ENCODE measurements at places on chromosomes 13 and 19.

- no peak for DNase-seq
Measured at GRCh38 chr13:31761951-31762350, 22.6 kb downstream of the RXFP2 start.

DNA sequence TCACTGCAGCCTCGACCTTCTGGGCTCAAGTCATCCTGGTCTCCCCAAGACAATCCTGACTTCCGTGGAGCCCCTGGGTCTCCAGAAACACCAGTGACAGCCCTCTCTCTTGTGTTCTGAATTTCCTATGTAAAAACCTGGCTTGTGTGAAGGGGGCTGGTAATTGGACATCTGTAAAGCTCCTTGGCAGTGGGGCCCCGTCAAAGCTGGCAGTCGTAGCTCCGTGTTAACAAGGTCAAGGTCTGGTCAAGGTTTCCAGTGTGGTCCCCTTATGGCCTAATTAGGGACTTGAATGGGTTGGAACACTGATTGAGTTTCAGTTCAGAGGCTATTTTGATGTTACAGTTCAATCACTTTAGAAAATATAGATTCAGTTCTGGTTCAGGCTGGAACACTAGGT is 32.8 kb upstream of the NDUFS7 start:
- no peak for DNase-seq

- no peak for DNase-seq
Measured at GRCh38 chr19:30289336-30289735, 82.8 kb upstream of the ZNF536 start.

DNA sequence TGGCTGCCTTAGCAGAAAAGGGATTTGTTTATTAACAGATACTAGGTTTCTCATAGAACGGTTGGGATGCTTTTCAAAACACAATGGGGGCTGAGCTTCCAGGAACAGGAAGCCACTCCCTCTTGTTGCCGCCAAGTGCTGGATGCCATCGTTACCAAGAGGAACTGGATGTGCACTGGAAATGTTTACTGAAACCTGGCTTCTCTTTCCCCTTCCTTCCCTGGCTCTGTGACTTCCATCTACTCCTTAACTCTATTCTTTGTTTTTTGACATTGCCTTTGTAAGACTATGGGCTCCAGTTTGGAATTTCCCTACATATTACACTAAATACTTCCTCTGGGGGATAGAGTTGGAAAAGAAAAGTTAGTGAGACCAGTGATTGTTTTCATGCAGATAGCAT is 11.7 kb upstream of the KL start:
- no peak for DNase-seq

DNA sequence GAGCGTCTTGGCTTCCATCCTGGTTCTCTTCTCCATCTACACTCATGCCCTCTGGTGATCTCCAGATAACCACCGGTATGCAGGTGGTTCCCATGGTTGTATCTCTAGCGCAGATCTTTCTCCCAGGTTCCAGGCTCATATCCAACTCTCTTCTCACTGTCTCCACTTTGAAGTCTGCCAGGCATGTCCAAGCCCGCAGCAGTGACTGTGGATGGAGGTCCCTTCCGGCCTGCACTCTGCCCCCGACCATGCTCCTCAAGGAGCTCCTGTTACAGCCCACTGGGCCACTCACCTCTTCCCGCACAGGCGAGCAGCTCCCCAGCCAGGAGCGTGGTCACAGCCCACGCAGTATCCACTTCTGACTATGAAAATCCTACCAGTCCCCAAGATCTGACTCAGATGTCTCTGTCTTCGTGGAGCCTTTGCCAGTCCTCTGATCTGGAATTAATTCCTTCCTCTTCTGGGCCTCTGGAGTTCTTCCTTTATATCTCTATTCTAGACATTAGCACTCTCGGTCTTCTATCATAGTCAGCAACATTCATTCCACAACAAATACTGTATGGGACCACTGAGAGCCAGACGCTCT is 100.2 kb downstream of the TEX26 start:
- no peak for DNase-seq

GRCh38 chr13:67064920-67065319 is 165.2 kb downstream of the PCDH9 start:
- DNase-seq = no peak

DNA sequence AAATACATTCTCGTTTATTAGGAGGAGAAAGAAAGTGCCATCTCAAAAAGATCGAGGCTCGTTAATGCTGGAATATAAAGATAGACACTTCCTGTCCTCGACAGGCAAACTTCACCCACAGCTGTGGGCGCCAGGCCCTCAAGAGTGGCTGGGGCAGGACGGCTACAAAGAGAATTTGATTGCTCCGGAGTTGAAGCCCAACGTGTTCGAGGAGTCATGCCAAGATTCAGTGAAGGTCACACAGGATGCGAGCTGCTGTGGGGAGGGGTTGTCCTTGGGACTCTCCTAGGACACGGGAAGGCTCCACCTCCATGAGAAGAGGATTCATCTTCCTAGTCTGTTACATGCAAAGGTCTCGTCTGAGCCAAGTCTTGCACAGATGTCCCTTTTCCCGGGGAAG is 16.3 kb upstream of the PTPRS start:
- DNase-seq = no peak

GRCh38 chr19:38224014-38224862 is at the start of gene DPF1:
Gene DPF1, minus strand, starts transcription at chr19:38224222. Its CDS starts 80 bp downstream, at chr19:38224142.
- DNase-seq = peak; percentile 47

DNA sequence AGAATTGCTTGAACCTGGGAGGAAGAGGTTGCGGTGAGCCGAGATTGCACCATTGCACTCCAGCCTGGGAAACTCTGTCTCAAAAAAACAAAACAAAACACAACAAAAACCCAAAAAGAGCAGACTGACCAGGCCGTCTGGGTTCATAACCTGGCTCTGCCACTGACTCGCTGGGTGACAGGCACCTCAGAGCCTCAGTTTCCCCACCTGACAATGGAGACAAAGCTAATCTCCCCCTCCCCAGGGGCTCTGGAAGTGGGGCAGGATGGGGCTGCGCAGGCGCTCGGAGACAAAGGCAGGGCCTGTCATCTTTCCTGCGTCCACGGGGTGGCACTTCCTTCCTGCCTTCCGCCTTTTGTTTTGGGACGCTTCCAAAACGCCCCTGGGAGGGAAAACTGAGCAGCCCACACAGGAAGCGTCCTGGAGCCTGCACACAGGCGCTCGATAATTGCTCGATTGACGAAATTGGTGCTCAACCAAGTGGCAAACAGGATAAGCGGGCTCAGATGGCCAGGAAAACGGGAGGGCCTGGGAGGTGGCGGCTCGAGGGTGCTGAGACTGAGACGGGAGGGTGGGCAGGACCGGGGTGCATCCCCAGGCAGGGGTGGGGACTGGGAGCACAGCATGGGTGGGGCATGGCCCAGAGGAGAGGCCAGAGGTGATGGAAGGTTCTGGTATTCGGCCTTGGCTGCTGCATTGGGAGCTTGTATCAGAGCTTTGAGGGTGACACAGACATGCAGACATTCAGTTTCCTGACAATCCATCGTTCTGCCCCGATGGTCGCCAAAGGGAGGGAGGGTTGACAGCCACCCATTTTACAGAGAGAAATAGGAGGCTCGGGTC is 17.8 kb downstream of the SPC24 start:
- peak; percentile 21 for DNase-seq

- no peak for DNase-seq
Measured at GRCh38 chr19:48669903-48670668, 2.7 kb downstream of the NTN5 start.

DNA sequence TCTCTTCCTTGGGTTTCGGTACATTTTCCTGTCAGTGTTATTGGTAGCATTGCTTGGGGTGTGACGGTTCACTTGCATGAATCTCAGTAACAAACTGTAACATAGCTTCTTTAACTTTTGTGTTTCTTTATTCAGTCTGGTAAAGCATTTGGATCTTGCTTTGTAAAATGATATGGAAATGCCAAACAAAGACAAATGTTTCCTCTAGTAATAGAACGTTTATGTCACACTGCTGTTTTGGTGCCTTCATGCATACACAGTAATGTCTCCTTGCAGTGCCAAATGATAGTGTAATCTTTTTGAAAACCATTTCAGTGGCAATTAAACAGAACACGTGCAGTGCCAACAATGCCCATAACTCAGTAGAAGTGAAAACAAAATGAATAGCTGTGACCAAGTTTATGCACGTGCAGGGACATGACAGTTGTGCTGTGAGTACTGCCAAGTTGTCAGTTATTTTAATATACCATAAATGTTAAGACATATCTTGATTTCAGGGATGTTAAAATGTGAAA is 110.8 kb downstream of the RXFP2 start:
- no peak for DNase-seq

- DNase-seq = no peak
Measured at GRCh38 chr13:33263484-33263883, 22.1 kb downstream of the STARD13 start.

GRCh38 chr19:55344444-55344843 is 4.8 kb downstream of the KMT5C start:
- no peak for DNase-seq

DNA sequence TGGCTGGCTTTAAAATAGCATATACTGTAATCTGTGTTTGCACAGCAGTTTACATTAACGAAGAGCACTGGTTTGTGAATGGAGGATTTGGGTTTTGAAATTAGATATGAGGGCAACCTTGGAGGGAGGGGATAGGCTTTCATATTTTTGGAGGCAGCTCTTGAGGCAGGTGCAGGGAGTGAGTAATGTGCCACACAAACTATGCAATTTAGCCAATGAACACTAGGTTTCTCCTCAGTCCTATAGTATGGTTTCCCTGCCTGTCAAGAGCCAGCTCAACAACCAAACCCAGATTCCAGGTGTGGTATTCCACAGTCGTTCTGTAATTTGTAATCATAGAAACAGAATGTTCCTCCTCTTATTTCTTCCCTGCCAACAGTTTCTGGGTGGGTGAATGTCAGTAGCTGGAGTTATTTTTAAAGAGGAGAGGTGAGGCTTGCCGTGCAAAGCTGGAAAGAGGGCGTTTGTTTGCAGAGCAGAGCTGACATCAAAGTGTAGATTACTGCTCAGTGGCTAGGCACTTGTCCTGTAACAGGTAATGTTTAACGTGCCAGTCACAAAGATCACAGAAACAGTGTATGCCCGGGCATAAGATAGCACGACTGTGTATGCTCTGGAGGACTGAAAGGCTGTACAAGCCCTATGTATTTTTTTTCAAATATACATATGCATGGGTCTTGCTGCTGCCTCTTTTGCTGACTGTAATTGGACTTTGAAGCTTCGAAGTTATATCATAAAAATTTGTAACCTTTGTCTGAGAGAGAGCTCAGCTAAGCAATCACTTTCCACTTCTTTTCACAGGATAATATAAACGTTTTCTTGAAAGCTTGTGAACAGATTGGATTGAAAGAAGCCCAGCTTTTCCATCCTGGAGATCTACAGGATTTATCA is 124.2 kb downstream of the LMO7 start:
- no peak for DNase-seq

- DNase-seq = no peak
Measured at GRCh38 chr19:34692549-34692948, 15.1 kb downstream of the ZNF302 start.

DNA sequence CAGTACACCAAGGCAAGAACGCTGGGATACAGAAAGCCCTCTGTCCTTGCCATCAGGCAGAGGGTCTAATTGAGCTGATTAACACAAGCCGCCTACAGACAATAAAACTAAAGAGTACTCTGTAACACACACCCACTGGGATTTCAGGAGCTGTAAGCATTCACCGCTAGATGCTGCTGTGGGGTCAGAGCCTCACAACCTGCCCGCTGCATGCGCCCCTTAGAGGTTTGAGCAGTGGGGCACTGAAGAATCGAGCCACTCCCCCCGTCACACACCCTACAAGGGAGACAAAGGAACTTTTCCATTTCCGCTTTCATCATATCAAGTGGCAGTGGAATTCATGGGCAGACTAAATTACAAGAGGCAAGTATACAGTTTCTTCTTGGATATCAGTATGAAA is 1080.6 kb downstream of the PCDH17 start:
- no peak for DNase-seq

DNA sequence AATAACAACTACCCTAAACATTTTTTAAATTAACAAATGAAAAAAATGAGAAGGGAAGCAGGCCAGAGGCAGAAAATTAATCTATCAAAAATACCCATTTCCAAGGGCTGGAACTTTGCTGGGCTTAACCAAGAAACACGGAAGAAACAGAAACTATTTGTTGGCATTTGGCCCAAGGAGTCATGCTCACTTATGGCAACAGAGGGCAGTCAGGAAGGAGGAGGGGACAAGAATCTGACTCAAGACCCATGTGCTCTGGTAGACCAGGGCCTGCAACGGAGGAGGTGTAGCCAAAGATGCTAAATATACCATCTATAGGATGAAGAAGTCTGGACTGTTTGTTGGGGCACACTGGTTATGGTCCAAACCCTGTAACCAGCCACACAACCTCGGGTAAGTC is 496.7 kb downstream of the COG6 start:
- no peak for DNase-seq

- no peak for DNase-seq
Measured at GRCh38 chr13:43166644-43167457, 143.5 kb downstream of the DNAJC15 start.

- peak; percentile 68 for DNase-seq
Measured at GRCh38 chr19:10864538-10864899, 6.8 kb upstream of the CARM1 start.

- no peak for DNase-seq
Measured at GRCh38 chr19:21584537-21584936, 79.1 kb downstream of the ZNF429 start.

DNA sequence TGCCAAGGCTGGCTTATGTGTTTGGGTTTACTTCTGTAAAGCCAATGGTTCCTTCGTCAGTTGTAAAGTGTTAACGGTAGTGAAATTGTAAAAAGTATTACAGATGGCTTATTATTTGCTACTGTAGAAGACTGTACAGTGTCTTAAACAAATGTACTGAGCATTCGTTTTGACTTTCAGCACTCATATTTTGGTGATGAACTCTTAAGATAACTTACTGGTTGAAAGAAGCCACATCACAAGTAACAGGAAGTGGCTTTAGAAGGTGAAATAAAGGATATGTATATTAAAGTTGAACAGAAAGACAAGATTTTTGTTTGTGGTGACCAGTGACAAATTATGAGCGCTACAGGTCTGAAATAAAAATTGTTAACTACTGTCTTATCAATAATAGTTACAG is 64.2 kb downstream of the URI1 start:
- no peak for DNase-seq

GRCh38 chr13:36839281-36839680 is 20.3 kb downstream of the RFXAP start:
- DNase-seq = no peak

DNA sequence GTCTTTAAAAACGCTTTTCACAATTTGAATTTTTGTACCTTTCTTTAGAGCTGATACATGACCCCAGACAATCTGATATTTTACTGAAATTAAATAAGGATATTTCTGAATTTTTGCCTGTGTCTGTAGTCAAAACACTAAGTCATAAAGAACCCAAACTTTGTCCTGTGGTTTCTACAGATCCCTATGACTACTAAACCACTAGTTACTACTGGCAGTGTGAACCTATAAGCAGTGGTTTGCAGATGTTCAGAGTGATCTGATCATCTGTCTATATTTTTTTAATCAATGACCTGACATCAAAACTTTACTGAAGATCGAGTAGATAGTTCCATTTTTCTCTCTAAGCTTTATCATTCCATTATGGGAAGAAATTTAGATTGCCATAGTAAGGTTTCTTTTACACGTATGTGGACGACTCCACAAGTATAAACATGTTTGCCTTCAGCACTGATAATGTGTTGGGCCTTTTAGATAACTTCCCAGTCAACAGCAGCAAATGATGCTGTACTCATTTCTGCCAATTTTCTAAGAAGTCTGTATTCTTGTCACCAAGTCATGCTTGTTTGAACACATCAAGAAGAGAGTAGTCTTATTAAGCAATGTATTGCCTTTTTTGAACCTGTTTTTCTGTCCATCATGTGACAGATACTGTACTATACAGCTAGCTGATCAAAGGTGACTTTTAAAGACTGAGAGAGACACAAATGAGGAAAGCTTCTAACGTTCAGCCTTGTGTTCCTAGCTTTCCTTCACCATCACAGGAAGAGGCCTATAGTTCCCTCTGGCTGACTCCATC is 21.8 kb downstream of the POLR1D start:
- DNase-seq = no peak
